ENCODE measurements at places on chromosomes 2 and 18. TPM values are rescaled to one million over a fixed set of nuclear protein-coding genes. Genes with fewer than 3 reads are reported as not detected.

DNA sequence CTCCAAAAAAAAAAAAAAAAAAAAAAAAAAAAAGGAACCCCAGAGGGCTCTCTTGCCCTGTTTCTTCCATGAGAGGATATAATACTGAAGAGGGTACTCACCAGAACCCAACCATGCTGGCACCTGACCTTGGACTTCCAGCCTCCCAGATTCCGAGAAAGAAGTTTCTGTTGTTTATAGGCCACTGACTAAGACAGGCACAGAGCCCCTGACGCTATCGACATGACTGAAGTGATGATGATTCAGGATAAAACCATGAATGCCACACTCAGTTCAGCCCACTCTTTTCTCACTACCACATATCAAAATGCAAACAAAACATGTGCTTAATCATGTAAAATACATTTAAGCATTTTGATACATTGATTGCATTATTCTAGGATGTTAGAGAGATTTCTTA is 66.1 kb upstream of the CDCA7 start:
- peak; percentile 85 for ATAC-seq

CNGA3 gene
- total RNA-seq: not detected

ATL2 gene
- total RNA-seq: 30.9 TPM

AQP12B gene
- not detected for total RNA-seq

DNA sequence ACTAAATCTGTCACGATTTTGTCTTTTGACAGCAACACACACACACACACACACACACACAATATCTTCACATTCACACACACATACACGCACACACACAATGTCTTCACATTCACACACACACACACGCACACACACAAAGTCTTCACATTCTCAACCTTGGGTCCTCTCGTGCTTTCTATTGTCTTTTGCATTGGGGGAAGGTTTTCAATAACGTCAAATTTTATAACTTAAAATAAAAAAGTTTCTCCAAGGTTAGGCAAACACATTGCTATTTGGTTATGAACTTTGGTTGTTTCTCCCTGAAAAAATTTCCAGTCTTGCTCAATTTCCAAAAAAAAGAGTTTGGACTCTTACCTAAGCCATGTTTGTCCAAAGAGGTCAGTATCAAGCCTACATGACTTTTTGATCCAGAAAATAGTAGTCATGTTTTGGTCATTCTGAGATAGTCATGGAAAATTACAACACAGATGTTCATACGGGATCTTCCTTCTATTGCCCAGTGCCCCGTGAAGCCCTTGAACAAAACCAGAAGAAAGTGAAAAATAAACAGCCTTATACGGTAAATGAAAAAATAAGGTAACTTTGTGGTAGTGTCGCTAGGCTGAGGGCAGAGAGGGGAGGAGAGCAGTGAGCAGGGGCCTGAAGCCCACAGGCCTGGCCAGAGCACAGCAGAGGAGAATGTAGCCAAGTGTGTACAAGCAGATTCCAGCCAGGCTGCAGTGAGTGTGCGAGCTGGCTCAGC is 542.8 kb upstream of the ID2 start:
- ATAC-seq: no peak

GRCh38 chr18:61963705-61964104 is 70.9 kb upstream of the RNF152 start:
- no peak for ATAC-seq

DNA sequence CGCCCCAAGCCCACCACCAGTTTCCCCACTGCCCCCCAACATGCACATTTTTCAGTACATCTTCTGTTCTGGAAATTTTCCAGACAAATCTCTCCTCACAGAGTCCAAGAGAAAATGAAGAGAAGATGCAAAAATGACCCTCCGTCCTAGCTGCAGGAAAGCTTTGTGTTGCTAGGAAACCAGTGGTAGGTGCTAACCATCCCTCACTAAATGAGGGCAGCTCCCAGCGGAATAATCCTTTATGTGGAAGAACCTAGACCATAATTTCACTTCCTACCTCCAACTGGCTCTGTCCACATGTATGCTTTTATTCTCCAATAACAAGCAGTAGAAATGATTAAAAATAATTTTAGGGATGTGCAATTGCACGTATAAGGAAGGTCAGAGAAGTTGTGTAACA is 311.9 kb upstream of the EPHA4 start:
- ATAC-seq: no peak

DNA sequence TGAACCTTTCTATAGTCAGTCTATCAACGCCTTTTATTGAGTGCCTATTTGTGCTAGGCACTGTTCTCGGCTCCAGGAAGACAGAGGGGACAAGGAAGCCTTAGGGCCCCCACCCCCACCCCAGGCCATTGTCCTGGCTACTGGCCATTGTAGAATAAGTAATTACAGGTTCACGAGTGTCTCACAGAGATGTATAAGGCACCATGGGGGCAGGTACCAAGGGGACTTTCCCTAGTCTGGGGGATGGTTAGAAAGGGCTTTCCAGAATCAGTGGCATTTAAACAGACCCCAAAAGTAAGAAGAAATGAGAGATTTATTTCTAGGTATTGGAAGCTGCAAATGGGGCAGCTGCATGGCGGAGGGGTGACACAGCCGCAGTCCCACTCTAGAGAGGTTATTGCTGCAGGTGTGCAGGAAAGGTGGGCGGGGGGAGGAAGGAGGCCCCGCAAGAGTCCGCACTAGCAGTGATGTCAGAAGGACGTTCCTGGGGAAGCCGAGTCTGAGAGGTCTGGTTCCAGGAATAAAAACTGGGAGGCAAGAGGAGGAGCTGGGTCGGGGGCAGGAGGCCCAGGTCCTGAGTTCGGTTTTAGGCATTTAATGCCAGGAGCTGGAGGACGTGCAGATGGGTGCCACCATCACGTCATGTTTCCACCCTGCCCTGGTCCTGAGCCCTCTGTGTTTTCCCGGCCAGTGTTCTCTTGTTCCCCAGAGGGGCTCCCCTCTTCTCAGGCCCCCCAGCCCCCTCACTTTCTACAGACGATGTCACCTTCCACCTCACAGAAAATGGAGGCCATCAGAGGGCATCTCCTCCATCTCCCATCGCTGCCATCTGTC is 30.5 kb downstream of the FOSL2 start:
- no peak for ATAC-seq

KCNS3 gene
- not detected for total RNA-seq

KRTCAP3 gene
- total RNA-seq: 5.0 TPM

GRCh38 chr2:160884056-160884455 is 276.2 kb upstream of the TANK start:
- ATAC-seq: no peak

GRCh38 chr2:27737676-27738348 is 33.7 kb upstream of the MRPL33 start:
- ATAC-seq: no peak

DNA sequence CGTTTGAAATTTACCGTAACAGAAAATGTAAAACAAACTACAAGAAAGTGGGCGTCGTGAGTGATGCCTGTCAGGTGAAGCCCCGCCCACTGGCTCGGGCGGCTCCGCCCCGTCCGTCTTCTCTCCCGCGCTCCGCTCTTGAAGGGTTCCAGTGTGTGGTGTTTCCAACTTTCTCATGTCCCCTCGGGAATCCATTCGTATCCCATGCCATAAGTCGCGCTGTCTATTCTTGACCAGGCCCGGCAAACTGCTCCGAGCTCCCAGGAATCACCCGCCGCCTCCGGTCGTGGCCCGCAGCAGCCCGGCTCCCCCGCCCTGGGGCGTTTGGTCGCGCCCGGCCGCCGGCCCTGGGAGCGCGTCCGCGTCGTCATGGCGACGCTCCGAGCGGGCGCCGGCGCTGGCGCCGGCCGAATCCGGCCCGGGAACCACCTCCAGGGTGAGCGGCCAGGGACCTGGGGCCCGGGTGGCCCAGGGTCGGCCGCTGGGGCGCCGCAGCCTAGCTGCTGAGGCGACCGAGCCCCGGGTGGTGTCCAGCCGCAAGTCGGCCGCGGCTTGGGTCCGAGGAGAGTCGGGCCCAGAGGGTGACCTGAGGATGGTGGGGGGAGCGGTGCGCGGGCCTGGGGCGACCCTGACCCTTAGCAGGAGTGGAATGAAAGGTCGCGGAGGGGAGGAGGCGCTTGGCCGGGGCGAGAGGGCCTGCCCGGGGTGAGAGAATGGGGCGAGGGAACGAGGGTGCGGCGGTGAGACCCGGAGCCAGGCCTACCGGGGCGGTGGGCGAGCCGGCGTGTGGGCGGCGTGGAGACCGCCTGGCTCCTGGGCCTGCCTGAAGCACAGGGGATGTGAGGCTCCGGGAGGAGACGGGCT is at the start of gene CFAP221:
TSS of gene CFAP221 (plus strand) at position 375 of the 864 bp plus-strand sequence. CDS start 1,683 bp downstream, outside the sequence.
- peak; percentile 70 for ATAC-seq

ASPRV1 gene
- total RNA-seq: 3.4 TPM

DNA sequence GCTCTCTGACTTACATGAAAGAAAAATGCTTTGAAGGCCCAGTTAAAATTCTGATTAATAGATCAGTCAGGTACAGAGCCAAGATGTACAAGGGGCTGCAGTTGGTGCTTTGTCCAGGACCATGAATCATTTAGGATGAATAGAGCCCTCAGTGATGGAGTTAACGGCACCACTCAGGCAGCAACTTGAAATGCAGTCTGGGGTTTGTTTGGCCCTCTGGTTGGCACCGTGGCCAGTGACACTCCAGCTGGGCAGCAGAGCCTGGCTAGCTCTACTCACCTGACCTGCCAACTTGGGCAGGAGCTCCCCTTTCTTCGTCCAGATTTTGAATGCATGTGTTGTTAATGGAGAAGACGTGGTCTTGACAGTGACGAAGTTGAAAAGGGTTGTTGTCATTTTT is 493.0 kb upstream of the ACVR2A start:
- ATAC-seq: no peak

- no peak for ATAC-seq
Observed at GRCh38 chr2:54347622-54348021, 91.6 kb upstream of the TSPYL6 start.

BOLL gene
- not detected for total RNA-seq

DNA sequence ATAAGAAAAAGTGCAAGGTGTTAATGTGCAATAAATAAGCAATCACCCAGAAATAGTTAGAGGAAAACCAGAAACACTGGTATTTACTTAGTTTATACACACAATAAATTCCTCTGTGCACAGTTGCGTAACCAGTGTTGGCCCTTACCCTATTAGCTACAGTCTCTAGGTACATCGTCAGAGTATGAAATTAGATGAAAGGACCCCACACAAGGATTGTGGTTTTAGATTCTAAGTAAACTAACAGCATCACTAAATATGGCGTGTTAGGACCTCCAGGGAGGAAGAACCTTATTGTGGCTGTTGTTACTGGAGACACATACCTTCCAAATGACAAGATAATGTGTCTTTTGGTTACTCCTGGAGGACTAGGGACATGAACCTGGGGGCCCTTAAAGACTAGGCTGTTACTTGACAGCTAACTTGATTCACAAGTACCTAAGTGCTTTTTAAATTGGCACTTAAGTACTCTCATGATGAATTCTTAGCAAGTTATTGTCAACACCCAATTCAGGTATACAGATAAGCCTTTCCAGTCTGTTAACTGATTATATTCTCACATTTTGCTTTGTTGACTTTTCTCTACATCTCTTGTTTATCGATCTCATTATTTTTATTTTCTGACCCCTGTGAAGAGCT is 115.3 kb downstream of the FEZ2 start:
- no peak for ATAC-seq

DNA sequence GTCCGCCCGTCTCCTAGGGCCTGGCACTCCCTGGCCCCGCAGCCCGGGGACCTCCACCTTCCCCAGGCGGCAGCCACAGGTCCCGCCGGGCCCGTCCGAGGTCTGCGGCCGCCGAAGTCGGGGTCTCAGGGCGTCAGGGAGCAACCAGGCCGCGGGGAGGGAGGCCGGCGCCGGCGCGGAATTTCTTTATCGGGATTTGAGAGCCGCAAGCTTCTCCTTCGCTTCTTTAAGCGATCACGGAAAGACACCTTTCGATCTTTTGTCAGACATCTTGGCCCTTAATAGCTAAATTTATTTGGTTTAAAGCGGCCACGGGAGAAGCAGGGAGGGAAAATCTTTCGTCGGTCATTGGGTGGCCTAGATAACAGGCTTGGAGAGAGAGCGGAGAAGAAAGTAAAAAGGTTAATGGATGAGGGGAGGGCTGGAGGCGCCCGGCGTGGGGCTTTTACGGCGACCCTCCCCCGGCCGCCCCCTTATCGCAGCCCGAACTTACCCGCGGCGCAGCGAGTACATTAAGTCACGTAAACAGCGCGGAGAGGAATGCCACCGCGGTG is 4.3 kb upstream of the GATA6 start:
- no peak for ATAC-seq

KCNK3 gene
- total RNA-seq: not detected

ZNF804A gene
- total RNA-seq: not detected

- ATAC-seq: peak; percentile 29
Observed at GRCh38 chr18:78659748-78660147, 319.9 kb upstream of the SALL3 start.

- no peak for ATAC-seq
Observed at GRCh38 chr2:232480201-232481190, 7.1 kb downstream of the ECEL1 start.

DNA sequence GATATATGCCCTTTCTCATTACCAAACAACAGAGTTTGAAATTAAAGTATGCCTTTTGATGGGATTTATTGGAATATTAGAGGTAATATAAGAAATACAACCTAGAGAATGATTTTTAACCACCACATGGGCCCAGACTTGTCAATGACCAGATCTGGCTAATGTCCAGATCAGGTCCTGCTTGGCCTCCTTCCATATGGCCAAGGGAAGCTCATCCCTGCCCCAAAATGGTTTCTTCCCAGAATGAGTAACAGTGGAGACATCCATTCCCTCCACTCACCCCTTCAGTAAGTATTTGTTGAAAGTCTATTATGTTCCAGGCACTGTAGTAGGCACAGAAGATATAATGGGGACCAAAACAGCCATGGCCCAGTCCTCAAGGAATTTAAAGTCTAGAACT is 54.9 kb downstream of the ANTXR1 start:
- ATAC-seq: no peak

MEP1B gene
- total RNA-seq: 0.11 TPM
